ENCODE measurements at places on chromosomes 11 and 22.

DNA sequence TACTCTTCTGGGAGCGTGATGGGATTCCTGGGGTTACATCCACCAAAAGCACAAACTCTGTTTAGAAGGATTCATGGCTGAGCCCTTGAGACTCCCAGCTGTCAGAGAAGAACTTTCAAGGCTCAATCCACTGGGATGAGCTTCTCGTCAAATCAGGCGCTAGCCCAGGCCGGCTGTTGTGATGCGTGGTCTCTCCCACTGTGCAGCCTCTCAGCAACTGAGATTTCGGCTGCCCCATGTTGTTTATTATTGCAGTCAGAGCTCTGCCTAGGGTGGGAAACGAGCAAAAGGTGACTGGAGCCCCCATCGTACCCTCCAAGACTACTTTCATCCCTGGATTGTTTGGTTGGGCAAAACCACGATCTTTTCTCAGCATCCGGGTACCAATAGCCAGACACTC, 251.6 kb downstream of the ETS1 start:
- no peak for DNase-seq

DNA sequence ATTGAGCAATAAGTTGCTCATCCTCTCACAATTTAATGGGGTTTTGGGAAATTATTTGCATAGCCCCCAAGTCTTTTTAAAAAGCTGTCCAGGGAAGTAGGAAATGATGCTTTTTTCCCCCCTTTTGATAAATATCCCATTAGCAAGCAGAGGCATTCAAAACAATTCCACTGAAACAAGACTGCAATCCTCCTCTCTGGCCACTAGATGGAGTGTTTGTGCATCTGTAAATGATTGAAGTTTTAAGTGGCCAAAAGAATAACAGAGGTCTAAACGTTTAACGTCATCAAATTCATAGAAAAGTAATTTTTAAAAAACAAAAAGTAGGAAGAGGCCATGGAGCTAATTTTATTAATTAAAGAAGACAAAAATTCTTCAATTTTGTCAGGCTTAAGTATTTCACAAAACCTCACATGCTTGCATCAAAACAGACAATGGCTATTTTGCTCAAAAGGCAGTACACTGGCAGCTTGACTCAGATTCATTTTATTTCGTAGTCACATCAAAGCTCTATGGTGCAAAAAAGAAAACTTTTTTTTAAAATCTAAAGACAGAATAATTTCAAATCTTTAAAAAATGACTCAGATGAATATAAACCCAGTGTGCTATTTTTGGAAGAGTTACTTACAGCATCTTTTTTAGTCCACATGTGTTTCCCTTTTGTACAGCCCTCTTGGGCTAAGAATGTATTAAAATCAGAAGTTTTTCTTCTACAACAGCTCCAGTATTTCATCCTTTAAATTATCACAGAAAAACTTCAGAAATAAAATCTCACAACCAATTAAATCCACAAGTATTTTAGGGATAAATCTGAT, 17.8 kb downstream of the CHORDC1 start:
- DNase-seq, result peak; percentile 48

DNA sequence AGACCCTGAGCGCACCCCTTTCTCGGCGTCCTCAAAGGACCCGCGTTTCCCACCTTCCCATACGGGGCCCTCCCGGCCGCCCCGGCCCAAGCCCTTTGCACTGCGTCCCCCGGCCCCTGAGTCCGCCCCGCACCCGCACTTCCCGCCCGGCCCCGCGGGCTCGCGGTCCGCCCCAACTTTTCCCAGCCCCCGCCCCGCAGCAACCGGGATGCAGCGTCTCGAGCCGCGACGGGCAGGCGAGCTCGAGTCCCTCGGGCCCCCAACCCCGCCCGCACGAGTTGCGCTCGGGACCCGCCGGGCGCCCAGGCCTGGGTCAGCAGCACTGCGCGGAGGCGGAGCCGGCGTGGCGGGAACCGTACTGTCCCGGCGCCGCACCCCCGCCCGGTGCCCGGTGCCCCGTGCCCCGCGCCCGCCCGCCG, 371 bp downstream of the SMCO4 start:
- no peak for DNase-seq

GRCh38 chr22:29443861-29444792, 5.7 kb downstream of the RFPL1 start:
- DNase-seq, result no peak

- no peak for DNase-seq
Measured at GRCh38 chr22:27810609-27811151, 9.1 kb upstream of the MN1 start.

- no peak for DNase-seq
Measured at GRCh38 chr11:47860536-47860935, 12.4 kb upstream of the NUP160 start.

Data from Panc1 (cell line).